ENCODE measurements at places on chromosomes 4 and X.
A peak's percentile ranks its signal among the peaks of the same experiment; 100 is the strongest.

DNA sequence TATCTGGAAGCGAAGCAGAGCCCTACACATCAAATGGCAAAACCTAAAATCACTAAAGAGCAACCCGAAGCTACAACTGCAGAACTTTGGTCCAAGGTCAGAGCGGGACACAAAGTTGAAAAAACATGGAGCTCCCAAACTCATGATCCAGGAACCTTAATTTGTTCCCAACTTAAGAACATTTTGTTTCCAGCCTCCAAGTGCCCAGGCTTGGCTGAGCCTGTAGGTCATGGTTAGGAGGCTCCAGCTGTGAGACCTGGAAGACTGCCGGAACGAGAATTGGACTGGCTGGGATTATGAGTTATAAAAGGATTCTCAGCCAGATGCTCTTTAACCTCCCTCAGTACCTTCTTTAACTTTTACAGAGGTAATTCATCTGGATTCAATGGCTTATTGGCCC lies 349.1 kb upstream of the DDX53 start:
- DNase-seq: no peak

DNA sequence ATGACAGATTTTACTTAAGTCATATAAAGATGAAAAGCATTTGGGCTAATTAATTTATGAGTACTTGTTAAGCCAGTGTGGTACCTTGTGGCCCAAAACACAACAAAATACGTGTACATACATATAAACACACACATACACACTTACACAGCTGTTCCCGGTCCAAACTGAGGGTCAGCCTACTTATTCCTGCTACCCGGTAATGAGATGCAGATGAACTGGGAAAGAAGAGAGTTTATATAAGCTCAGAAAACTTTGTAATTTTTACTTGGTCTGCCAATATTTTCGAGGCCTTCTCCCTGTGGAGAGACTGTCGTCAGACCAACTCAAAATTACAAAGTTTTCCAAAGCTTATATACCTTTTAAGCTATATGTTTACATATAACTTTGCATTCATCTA lies 25.8 kb upstream of the PBDC1 start:
- DNase-seq: peak; percentile 0

DNA sequence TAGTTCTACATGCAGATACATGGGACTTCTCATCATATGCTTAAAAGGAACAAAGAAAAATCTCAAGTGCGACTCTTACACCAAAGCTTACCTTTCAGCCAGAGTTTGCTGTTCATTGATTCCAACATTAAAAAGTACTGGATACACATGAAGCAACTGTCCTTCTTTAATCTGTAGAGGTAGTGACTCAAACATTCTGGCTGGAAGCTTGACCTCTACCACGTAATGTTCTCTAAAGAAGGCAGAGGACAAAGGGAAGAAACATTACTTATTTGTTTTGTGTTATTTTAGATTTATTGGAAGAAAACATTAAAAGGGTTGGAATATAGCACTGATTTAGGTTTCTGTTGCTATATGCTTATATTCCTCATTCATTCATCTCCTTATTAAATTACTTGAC lies 476.1 kb downstream of the IL15 start:
- DNase-seq: no peak

DNA sequence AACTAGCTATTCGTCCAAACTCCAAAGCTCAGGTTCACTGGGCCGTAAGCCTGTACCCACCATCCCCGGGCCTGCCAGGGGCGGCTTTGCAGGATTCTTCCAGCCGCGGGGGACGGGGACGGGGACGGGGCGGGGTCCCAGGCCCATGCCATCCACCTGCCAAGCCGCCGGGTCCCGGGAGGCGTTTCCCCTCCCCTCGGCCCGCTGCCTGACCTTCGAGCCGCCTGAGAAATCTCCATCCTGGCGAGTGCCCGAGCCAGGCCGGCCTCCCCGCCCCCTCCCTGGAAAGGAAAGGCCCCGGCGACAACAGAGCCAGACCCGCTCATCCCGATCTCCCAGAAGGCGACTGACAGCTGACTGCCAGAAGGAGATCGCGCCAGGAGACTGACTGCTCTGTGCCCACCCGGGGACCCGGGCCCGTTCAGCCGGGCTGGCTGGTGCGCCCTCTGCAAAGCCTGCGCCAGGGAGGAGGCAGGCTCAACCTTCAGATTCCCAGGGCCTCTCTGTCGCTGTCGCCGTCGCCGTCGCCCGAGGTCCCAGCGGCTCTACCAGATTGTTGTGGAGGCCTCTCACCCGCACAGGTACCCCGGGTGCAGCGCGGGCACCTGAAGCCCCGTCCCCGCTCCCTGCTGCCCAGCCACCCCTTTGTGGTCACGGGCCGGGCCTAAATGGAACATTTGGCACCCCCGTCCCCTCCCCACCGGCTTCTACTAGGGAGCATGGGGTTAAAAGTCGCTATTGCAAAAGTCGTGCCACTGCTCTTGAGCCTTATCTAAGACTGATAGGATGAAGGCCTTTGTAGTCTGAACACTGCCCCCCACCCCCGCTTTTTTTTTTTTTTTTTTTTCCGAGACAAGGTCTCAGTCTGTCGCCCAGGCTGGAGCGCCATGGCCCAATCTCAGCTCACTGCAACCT lies at the start of gene RGN:
TSS of gene RGN (plus strand) at position 315 of the 915 bp plus-strand sequence. CDS start 2,702 bp downstream, outside the sequence.
- DNase-seq: no peak

DNA sequence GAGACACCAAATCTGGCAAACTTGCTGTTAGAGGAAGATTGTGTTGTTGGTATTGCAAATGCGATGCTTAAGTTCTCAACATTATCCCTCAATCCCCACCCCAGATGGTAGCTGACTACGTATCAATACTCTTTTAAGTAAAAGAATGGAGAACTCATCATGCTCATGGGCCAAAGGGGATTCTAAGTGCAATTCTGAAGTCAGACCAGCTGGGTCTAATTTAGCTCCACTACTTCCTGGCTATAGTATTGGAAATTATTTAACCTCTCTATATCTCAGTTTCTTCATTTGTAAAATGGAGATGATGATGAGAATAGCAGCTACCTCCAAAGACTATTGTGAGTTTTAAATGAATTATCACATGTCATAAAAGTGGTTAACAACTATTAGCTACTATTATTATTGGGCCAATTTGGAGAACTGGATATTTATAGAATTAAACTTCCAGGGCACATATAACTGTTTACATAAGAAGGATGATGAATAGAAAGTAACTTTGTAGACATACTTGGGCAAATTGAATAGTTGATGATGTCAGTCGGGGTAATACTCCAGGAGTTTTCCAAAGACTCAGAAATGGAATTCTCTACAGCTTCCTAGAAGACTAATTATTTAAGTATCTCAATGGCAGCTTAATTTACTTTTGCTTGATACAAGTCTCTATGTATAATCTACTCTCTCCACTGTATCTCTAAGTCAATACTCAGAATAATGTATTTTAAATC lies 5.0 kb upstream of the SLAIN2 start:
- DNase-seq: no peak

GRCh38 chrX:111262086-111262485 lies 8.2 kb downstream of the CAPN6 start:
- peak; percentile 24 for DNase-seq

DNA sequence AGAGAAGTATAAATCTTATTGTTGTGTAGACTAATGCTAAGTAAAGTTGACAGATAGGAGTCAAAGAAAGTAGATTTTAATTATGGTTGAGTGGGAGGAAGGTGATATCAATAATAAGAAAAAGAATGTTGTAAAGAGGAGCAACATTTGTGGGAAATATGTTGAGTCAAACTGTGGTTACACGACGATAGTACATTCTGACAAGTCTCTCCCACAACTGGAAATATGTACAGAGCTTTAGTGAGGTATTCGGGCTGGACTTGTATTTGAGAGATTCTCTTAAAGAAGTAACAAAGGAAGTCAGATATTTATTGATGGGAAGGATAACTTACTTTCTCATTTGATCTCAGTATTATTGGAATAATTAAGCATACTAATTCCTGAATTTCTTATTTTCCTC lies 525.3 kb upstream of the MAGEB2 start:
- DNase-seq: peak; percentile 35

DNA sequence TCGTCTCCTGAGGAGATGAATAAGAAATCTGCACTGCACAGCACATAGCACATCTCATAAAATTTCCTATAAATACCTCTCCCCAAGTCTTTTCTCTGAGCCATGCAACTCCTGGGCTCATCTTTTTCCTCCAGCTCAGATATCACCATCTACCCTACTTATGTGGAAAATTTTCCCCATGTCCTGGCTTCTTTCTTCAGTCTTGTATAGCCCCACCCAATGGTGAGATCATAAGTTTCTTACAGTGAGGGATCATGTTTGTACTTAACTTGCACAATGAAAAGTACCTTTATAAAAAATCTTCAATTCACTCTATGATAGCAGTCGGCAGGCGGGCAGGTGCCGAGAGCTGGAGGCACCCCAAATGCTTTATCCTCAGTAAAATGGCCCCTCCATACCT lies 198.6 kb upstream of the S100G start:
- peak; percentile 31 for DNase-seq

GRCh38 chr4:5746829-5747737 lies 36.1 kb downstream of the EVC start:
- peak; percentile 62 for DNase-seq

DNA sequence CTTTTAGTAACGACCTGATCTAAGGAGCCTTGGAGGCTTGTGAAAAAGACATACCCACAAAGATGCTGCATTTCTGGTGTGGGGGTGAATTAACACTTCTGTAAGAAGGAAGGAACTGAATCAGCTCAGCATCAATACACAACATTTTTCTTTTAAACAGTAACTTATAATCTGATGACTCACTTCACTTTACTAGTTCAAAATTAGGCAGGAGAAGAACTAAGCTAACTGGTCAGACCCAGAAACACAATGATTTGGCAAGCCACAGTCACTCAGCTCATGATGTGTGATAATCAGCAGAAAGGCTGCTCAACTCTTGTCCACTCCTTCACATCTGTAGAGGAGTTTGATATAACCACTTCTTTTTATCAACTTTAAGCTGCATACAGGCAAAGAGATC lies 4.6 kb downstream of the MMAA start:
- DNase-seq: peak; percentile 22

DNA sequence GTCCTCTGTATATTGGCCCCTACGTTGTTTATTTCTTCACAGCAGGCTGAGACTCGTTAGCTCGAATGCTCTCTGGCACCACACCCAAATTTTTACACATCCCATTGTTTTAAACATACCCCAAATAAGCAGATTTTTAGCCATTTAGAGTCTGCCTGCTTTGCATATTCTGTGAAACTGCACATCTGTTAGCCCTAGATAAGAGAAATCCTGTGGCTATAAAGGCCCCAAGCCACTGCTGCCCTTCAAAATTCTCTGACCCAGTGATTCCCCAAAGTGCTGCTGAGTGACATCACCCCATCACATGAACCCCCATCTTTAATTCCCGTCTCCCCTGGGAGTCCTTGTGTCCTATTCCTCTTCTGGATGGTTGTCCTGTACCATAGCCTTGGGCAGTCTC lies 20.8 kb downstream of the TEX13C start:
- DNase-seq: no peak

DNA sequence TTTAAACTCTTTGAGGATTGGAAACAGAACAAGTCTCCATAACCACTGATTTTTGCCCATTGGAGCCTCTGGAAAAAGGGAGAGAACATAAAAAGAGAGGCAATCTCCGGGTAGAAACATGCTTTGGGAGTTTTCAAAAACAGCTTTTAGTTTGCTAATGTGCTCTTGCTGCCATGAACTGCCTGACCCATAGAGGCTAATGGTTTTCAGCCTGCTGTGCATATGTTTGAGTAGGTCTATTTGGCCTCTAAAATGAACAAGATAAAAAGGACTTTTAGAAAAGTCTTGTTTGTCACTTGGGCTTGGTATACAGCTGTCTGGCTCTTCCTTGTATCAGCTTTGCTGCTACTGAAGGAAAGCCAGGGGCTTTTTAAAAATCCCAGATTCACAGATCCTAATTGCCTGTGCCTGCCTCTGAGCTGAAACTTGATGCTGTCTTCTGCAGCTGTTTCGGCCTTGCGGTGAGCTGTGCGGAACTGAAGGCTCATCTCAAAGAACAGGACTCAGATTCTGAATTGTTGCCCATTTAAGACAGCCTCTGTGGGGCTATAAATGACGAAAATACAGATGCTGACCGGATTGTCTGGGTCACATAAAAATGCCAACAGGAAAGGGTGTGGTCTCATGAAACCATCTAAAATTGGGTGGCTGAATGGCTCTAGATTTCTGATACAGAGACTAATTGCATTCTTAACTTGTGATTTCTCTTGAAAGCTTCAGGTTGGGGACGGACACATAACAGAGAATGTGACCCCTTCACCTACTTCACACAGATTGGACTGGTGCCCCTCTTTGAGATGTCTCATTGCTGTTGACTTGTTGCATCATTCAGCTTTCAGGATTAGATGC lies 18.4 kb upstream of the ZNF41 start:
- peak; percentile 65 for DNase-seq

GRCh38 chr4:6696611-6697010 lies 2.9 kb downstream of the S100P start:
- no peak for DNase-seq

GRCh38 chr4:146032234-146032860 lies 93.7 kb upstream of the ZNF827 start:
- DNase-seq: no peak

DNA sequence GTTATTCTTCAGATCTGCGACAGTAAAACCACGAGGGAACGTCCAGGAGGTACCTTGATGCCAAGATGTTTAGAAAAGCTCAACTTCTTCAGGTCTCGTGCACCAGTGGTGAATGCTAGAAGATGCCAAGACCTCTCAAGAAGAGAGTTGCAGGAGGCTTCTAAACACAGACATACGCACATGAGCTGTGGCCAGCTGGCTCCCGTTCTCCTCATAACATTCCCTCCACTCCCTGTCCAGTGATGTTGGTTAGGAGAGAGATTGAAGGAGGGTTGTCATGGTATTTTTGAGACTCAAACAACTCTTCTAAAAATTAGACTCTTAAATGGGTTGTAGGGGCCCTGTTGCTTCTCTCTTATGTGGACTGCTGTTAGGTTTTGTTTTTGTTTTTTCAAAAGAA lies 184.3 kb downstream of the QDPR start:
- DNase-seq: no peak

- peak; percentile 47 for DNase-seq
Measured at GRCh38 chrX:103640401-103641155, 11.8 kb downstream of the TCEAL1 start.

DNA sequence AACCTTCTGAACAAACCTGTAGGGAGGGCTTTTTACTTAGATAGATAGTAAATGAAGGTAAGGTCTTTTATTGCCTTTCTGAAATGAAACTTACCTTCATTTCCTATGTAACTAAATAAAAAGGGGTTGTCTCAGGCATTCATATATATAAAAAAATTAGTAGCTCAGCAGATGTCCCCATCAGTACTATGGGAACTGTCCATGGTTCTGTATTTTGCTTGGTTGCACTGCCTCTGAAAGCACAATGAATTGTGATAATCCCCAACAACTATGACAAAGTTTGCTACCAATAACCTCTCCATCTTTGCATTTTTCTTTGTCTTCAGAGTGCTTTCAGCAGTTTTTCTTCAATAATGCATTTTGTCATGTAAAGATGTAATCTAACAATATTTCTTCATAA lies 222.4 kb downstream of the SLIT2 start:
- DNase-seq: peak; percentile 65

DNA sequence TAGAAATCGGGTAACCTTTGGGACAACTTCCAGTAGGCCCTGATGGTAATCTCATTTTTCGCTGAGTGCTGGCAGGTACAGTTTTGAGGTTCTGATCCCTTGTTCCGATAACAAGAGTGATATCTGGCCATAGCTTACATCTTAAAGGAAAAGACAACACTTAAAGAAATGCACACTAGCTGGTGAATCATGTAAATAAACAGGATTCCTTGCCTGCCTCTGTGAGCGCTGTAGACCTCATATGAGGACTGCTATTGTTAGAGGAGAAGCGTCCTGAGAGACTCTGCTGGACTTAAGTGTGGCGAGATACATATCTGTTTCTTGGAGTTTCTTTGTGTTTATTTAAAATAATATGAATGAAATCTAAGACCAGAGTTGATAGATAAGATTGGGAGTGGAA lies 149.3 kb upstream of the SLC4A4 start:
- DNase-seq: peak; percentile 83

- no peak for DNase-seq
Measured at GRCh38 chr4:5101571-5101970, 50.3 kb downstream of the STK32B start.

Data from adipocyte (in vitro differentiated cells).